NCI-H446 (cell line): ENCODE measurements at places on chromosomes 2 and 18.

- no peak for DNase-seq
Measured at GRCh38 chr2:100212850-100213249, 70.5 kb upstream of the AFF3 start.

DNA sequence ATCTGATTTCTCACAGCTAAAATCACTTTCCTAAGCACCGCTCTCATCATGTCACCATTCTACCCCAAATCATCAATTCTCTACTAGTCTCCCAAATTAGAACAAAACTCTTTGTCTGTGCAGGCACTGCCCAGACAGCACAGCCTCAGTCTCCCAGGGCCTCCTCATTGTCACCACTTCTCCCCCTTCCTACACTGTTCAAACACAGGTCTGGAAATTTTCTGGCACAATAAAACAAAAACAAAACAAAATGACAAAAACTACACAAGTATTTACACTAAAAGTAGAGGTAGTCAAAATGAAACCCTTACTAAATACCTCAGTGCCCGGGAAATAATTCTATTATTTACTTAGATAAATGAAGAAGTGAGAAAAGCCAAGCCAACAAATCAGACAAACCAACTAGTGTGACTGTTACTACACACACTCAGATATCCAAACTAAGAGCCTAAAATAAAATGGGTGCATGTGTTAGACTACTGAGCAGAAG is 156.2 kb upstream of the DNMT3A start:
- no peak for DNase-seq

GRCh38 chr2:99898336-99899048 is 243.9 kb downstream of the AFF3 start:
- no peak for DNase-seq

DNA sequence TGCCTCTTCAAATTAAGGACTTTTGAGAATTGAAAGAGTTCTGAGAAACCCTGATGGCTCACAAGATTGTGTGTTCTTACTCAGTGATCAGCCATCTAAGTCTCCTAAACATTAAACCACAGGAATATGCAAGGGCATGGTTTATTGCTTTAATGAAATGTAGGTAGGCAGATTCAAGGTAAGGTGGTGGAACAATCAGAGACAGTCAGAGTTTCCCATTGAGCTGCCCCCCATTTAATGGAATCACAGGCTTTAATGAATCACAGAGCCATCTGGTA is 107.8 kb upstream of the LRATD1 start:
- no peak for DNase-seq

DNA sequence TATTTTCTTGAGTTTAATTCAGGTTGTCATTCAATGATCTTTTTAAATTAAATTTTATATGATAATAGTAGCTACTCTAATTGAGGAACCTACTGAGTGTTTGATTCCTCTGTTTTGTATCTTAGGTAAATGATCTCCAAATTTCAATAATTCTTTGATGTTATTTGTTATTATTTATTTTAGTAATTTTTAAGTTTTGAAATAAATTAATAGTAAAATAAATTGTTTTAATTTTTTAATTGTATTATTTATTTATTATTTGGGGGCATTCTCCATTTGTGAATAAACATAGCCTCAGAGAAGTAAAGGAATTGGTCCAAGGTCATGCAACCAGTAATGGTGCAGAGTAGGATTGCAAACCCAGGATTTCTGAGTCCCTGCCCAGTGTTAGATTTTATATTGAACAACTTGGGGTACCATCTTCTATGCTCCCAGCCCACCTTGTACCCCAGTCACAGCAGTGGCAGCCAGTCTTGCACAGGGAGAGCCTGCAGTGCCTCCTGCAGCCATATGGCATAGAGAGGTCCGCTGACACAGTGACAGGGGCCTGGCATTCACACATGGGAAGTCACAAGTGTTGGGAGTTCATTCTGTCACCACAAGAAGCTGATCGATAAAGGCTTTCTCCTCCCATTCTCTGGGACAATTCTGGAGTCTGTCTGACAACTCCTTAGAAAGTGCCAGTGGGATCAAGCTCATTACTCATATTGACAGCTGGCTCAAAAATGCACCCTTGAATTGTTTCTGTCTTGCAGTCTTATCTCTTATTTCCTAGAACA is 110.0 kb upstream of the ETAA1 start:
- no peak for DNase-seq

DNA sequence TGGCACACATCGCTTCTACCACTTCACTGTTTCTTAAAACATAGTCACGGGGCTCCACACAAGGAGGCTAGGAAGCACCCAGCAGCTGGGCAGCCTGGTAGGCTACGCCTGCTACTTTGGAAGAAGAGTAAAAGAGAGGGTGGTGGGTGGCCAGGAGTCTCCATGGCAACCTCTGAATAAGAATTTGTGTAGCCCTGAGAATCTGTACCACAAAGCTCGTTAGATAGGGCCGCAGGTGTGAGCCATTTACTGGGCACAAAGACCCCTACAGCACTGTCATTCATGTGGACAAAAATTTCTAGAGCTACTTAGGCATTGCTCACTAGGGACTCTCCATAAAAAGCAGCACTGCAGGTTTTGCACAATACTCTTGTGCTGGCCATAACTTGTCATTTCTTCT is 166.4 kb upstream of the MSH6 start:
- no peak for DNase-seq

- no peak for DNase-seq
Measured at GRCh38 chr18:32730620-32731091, 42.2 kb downstream of the KLHL14 start.

DNA sequence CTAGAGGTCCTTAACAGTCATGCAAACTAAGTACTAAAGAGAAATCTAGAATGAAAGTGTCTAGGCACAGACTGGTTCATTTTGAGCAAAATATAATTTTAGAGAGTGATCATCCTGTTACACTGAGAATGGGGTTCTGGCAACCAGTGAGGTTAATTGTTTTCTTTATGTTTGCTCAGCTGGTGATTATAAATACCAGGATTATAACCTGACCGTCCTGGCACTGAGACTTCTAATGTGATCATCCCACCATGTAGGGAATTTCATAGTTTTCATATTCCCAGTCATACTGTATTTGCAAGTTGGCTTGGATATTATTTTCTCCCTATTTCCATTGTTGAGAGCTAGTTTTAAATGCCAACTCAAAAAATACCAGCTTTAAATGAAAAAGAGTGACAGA is 852.5 kb upstream of the LRATD1 start:
- no peak for DNase-seq

GRCh38 chr2:99140056-99140859 is 1.2 kb upstream of the C2orf15 start:
- DNase-seq = no peak

GRCh38 chr2:112688086-112688880 is 32.5 kb upstream of the NT5DC4 start:
- DNase-seq = no peak

DNA sequence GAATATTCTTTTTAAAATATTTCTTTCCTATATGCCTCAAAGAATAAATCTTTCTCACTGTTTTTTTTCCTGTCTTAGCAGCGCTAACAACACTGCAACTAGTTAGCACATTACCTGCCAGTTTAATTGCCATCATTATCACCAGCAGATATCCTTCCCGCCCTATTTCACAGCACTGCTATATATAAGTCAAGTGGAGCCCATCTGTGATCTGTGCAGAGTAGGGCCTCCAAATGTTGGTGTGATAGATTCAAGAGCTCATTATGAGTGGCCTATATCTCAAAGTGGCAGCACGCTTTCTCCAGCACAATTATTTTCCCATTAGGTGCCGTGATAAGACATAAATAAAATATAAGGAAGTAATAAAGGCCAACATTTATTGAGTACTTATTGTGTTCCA is 19.8 kb upstream of the RGPD4 start:
- DNase-seq = no peak

DNA sequence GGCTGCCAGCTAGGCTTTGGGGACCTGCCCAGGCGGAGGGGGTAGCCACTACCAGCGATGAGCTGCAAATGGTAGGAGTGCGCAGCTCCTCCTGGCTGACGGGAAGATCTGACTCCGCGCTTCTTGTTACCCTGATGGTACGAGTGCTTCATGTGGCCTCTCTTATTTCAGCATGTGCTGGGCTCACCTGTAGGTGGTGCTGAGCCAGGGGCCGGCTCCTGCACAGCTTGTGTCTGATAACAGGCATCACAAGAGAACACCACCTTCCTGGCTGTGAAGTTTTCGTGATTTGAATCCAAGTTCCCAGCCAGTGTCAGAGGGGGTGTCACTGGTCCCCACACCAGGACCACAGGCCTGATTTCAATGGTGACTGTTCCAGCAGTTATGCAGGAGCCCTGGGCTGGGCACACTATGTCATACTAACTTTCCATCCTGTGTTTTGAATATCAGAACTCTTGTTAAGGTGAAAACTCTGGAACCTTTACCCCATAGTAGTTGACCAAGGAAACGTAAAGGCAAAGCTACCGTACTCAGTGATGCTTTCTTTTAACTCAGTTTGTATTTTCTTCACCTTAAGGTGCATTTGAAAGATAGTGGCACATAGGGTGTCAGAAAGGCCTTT is 28.0 kb downstream of the APCDD1 start:
- DNase-seq = no peak

GRCh38 chr2:176280156-176280555 is 10.9 kb downstream of the MTX2 start:
- no peak for DNase-seq

- DNase-seq = no peak
Measured at GRCh38 chr18:51437280-51438271, 240.1 kb upstream of the MEX3C start.

DNA sequence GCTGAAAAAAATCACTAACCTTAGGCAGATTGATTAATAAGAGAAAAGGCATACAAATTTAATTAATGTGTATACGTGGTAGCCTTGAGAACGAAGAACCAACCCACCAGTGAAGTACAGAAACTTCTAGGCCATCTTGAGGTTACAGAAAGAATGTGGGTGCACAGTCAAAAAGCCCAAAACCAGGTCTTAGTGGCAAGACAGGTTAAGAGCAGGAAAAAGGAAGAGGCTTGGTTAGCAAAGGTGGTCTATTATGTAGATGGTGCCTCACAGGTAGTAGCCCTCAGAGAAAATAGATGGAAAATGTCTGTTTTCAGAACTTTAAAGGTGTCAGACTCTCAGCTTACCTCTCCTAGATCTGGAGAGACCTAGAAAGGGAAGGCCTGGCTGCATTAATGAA is 22.0 kb upstream of the SLC35G4 start:
- DNase-seq = no peak

- no peak for DNase-seq
Measured at GRCh38 chr2:36982467-36982866, 16.1 kb upstream of the STRN start.

GRCh38 chr18:56200381-56200911 is 437.9 kb downstream of the TXNL1 start:
- DNase-seq = no peak

- DNase-seq = no peak
Measured at GRCh38 chr18:32750328-32750727, 22.5 kb downstream of the KLHL14 start.

GRCh38 chr2:233830111-233830802 is 24.1 kb downstream of the HJURP start:
- no peak for DNase-seq

DNA sequence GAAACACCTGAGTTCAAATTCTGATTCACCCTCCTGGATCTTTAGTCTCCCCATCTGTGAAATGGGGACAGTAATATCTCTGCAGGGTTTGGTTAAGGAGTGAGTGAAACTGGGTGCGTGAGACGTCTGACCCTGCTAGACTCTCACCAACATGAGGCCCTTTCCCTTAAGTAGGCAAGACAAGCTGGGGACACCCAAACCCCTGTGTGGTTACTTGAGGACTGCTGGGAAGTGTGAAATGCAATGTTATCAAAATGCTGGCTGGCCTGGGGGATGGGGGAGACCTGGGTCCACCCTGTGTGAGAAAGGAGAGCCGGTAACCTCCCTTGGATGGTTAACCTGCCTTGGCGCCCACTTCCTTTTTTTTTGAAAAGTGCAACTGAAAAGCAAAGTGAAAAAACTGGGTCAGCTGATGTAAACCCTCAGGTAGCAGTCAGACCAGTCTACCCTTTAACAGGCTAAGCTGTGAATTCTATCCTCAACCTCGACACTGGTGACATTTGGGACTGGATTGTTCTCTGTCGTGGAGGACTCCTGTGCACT is 82.3 kb downstream of the INPP5D start:
- DNase-seq = no peak

DNA sequence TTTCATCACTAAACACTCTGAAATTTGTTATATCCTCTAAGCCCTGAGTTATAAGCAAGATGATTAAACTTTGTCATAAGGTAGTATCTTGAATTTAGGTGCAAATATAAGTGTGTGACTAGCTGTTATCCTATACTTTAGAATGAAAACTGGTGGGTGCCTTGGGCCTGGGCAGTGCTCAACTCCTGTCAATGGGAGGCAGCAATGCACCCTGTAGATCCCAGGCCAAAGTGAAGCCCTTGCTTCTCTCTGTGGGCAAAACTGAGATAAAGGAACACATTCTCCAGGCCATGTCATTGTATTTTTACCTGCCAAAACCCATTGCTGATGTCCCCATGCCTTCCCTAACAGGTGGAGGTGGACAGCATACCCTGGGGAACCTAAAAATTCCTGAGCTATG is 525.2 kb downstream of the TNS1 start:
- no peak for DNase-seq

DNA sequence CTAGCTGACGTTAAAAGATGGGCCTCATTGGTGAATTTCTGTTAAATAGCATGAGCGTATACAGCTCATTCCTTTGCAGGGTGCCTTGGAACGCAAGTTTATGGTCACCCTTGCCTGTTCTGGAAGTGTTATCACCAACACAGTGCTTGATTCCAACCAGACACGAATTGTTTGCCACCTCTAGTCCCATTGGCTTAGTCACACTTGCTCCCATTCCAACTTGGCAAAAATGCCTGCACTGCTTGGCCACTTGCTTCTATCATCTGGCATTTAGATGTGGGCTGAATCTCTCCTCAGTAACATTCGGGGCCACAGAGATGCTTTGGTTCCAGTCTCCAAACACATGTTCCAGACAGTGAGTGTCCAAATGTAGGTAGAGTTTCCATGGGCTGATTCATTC is 27.5 kb upstream of the ACVR1 start:
- DNase-seq = peak; percentile 64
